ENCODE measurements at places on chromosomes 5 and 9.

DNA sequence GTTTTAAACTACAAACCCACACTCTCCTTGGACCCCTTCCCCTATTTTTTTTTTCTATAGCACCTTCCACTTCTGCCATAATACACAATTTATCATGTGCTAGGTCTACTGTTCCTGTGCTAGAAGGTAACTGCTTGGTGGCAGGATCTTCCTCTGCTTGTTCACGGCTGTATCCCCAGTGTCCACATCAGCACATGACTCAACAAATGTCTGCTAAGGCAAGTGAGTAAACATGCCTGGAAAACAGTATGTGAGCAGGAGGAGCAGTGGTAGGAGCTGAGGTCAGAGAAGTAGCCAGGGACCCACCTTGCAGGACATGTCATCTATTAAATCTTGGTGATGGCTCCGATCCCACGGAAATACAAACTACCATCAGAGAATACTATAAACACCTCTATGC, 79.4 kb downstream of the AUH start:
- DNase-seq = no peak

DNA sequence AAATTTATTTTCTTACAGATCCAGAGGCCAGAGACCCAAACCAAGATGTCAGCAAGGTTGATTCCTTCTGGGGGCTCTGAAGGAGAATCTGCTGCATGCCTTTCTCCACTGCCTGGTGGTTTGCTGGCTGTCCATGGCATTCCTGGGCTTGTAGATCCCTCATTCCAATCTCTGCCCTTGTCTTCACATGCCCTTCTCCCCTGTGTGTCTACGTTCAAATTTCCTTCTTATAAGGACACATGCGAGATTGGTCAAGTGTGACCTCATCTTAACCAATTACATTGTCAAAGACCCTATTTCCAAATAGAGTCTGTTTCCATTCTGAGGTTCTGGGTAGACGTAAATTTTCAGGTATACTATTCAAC, 84.5 kb upstream of the RAI14 start:
- no peak for DNase-seq

DNA sequence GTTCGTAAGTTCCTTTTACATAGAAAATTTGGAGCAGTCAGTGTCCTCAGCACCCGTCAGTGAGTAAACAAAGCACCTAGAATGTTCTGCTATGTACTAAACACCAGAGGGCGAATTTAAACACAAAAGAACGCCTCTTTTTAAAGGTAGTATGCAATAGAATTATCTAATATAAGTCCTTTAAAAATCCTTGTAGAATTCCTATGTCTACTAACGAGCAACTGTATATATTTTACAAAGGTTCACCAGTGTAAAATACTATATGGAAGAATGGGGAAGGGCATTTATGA, 499 bp upstream of the TMEM232 start:
- no peak for DNase-seq

DNA sequence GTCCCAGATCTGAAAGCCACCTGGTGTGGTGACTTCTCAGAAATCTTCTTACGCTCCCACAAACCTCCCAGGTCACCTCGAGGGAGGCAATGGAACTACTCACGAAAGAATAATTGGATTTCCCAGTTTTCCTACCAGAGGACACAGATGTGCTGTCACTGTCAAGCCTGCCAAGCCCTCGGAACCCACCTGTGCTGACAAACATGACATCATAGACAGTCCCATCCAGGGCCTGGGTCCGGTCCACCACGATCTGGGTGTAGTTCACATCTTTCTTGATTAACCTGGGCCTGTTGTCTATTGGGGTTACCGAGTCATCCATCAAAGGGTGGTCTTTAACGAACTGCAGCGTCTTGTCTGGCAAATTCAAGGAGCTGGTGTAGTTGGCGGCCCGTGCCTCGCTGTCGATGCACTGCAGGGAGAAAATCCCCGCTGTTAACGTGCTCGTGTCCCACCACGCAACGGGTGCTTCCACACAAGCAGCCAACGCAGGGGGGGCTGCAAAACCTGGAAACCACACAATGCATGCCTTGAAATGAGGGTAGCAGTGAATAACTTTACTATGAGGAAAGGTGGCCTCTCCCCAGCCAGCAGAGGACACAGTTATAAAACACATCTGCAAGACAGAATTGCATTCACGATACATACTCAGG, 69.0 kb downstream of the SECISBP2 start:
- DNase-seq = no peak

- no peak for DNase-seq
Observed at GRCh38 chr5:174325431-174325830, 279.9 kb downstream of the NSG2 start.

DNA sequence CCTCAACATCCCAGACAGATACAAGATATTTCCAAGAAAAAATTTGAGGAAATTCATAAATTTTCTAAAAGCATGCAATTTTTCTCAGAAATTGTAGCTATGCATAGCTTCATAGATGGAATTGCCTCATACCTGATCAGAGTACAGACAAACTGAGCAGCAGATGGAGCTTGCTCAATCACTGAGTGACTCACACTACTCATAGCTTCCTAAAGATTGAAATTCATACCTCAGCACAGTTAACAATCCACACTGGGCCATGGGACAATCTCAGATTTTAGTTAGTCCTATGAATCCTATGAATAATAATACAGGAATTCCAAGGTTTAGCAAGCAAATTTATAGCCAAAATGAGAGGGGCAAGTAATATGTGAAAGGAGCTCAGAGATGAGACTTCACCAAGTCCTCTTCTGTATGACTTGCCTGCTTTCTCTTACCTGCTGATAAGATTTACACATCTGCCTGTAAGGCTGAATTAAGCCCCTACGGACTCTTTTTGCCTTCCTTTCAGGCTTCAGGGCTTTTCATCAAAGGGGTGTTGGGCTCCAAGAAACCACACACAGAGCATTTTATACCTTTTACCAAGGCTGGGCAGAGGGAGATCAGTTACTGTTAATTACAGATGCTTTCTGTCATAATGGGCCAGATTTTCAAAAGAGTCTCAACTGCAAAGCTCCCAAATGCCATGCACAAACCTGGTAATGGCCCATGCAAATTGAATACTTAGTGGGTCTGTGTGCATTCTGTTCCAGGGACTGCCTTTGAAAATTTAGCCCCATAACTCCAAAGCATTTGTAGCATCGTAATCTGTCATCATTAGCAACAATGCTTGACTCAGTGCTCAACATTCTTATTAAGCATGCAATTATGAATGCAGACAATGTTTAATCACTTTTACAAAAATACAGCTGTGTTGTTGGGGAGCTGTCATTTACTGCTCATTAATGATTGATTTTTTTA, 439.3 kb downstream of the DTWD2 start:
- no peak for DNase-seq

DNA sequence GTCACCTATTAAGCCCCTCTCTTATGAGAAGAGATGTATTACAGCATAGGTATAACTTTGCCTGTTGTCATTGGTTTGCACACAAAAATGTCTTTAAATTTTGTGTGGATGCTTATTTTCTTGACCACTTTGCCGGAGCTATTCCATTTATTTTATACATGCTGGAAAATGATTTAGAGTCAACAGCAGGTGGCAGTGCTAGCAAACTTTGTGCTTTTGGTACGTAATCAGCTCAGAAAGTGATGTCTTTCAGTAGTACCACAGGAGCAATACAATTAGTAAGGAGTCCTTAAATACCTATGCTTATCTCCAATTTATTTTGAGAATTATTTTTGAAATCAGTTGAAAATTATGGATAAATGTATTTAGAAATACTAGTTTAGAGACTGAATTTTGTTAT, 19.8 kb upstream of the NUDT12 start:
- no peak for DNase-seq

- DNase-seq = no peak
Observed at GRCh38 chr9:113979343-113980127, 98.6 kb downstream of the AMBP start.

DNA sequence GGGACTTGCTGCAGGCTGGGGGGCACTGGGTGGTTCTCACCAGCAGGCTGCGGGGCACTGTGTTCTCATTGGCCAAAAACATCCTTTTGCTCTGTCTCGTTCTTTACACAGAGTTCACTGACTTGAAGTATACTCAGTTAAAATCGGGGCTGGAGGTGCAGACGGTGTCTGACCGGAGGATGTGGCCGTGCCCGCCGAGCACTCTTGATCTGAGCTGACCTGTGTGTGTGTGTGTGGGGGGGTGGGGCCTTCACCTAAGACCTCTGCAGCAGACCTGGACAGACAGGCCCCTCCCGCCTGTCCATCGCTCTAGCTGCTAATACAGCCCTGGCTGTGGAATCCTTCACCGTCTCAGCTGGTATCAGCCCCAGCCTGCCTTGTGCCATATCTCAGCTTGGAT, 7.1 kb downstream of the TOR1B start:
- no peak for DNase-seq

Data from stimulated activated CD8-positive, alpha-beta memory T cell treated with anti-CD3 and anti-CD28 coated beads, Interleukin-7, amount 100 ng/mL, for 1 hour (primary cell).